ENCODE measurements at places on chromosomes 11 and 22.

GRCh38 chr11:46106530-46107407, 14.5 kb downstream of the PHF21A start:
- DNase-seq: no peak

DNA sequence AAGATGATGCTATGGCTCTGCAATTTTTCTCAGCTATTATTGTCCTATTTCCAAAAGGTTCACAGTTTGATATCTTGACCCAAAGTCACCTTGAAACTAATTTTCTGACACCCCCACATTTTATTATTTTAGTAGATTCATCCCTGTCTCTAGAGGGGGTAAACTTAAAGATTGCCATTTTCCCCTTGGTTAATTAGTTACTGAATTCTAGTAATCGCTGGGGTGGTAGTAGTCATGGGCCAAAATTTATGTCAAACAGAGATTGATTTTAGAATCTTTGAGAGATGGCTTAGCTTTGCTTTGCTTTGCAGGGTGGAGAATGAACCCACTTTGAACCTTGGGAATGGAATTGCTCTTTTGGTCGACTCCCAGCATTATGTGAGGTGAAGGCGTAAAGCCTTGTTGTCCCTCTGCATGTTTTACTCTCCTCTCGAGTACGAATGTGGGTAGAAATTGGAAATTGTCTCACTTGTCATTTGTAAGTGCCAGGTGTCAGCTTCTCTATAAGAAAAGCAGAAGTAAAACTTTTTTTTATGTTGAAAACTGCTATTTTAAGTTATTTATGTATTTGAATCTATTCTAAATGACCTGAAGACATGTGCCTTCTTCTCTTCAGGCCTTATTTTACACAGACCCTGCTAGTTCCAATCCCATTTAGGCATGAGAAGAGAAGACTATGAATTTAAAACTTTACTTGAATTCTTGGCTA, 42.4 kb upstream of the RCE1 start:
- DNase-seq: no peak

DNA sequence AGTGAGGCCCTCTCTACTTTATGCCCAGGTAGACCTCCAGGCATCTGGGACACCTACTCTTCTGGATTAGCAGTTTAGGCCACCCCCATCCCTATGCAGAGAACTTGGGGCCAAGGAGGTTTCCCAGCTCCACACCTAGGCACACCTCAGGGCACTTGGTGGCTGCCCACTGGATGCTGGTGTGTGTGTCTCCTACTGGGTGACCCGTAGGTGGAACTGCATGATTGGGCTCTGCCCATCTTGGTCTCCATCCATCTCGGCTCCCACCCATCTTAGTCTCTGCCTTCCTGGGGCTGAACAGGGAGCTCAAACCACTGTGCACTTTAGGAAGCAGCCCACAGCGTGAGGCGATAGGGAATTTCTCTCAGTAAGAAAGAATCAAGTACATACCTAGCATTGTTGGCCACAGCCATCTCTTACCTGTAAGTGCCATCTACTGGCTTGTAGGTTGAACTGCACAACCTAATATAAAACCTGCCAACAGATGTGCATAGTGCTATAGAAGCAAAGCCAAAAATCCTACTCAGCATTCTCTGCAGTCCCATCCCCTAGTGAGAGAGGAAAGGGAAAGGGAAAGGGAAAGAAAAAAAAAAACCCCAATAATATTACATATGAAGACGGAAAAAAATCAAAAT, 61.6 kb upstream of the PTPN5 start:
- no peak for DNase-seq

DNA sequence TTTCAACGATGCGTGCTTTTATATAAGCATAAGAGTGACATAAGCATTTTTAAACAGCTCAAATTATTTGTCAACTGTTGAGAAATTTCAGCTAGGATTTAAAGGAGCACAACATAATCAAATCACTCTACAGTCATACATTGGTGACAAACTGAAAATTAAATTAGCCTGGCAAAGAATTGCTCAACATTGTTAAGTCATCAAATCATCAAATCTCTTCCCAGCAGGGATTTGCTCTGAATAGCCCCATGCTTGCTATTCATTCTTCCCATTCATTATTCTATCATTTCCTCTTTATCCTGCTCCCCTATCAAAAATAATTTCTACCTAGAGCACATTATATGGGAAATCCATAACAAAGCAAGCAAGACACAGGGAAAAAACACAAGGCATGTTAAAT, 198.7 kb upstream of the LUZP2 start:
- no peak for DNase-seq

GRCh38 chr11:79375818-79376550, 64.8 kb downstream of the TENM4 start:
- no peak for DNase-seq

- peak; percentile 24 for DNase-seq
Observed at GRCh38 chr11:95138448-95138847, 48.8 kb downstream of the ENDOD1 start.

GRCh38 chr22:23789121-23789520, 2.4 kb downstream of the SMARCB1 start:
- DNase-seq: no peak

- DNase-seq: no peak
Observed at GRCh38 chr11:17762309-17762974, 27.9 kb downstream of the KCNC1 start.

DNA sequence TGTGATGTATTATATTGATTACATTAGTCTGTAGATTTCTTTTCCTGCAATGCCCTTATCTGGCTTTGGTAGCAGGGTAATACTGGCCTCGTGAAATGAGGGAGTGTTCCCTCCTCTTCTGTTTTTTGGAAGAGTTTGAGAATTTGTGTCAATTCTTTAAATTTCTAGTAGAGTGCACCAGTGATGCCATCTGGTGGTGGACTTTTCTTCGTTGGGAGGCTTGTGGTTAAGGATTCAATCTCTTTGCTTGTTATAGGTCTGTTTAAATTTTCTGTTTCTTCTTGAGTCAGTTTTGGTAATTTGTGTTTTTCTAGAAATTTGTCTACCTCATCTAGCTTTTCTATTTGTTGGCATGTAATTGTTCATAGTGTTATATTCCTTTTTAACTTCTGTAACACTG, 18.9 kb downstream of the SHANK3 start:
- DNase-seq: peak; percentile 77

- DNase-seq: no peak
Observed at GRCh38 chr22:50696799-50697561, 24.4 kb downstream of the SHANK3 start.

DNA sequence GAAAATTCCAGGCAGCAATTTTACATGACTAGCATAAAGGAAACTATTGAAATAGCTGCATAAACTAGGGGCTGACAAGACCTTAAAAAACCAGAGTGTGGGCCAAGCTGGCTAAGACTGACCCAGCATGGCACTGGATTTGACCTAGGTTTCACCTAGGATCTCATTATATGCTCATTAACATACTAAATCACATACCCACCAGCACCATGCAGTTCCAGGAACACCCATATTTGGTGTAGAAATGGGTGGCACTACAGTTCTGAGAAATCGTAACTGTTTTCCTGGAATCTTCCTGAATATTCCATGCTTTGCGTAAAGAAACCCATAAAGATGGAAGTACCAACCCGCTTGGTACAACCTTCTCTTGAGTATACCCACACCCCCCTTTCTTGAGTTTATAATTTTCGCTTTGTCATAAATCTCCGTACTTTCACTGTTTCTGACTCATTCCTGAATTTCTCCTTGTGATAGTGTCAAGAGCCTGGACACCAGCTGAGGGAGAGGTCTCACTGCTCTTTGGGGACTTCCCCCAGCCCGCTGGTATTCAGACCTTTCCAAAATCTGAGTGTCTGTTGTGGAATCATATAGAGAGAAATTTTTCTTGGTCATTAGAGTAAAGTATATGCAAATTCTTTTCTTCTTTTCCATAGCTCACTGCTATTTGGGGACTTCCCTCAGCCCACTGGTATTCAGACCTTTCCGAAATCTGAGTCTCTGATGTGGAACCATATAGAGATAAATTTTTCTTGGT, 55.1 kb downstream of the MTMR3 start:
- peak; percentile 27 for DNase-seq

All from suppressor macrophage (primary cell).